Camera-type eye (tissue), 1 donor: ENCODE measurements at places on chromosomes 7 and 10. TPM values are rescaled to one million over a fixed set of nuclear protein-coding genes. Genes with fewer than 3 reads are reported as not detected.

The ZNF804B gene
- 6.3 TPM for total RNA-seq

The KEL gene
- total RNA-seq, result 5.1 TPM

The KLHDC10 gene
- total RNA-seq, result 50.6 TPM

The ZNF786 gene
- total RNA-seq, result 15.8 TPM

The FZD1 gene
- 24.0 TPM for total RNA-seq

The GRID2IP gene
- not detected for total RNA-seq

The DRGX gene
- total RNA-seq, result 1.3 TPM

The MACROH2A2 gene
- total RNA-seq, result 49.1 TPM

The TFPI2 gene
- total RNA-seq, result 57.5 TPM

The ATP5F1C gene
- total RNA-seq, result 248 TPM

The OIT3 gene
- 1.6 TPM for total RNA-seq

The PHF14 gene
- 162 TPM for total RNA-seq

The SUMF2 gene
- total RNA-seq, result 68.6 TPM

The MUC3A gene
- total RNA-seq, result not detected

The ADARB2 gene
- 6.7 TPM for total RNA-seq

The OPN1SW gene
- 35.2 TPM for total RNA-seq

The GDF2 gene
- not detected for total RNA-seq

The STOX1 gene
- total RNA-seq, result 7.4 TPM
